Activated T-helper 1 cell treated with anti-CD3 and anti-CD28 coated beads, Interleukin-12 subunit alpha, Interleukin-12 subunit beta, Interleukin-2, Interleukin-4 antibody, amounts not matched to agents 30 ng/mL and 10 ng/mL and 1 ng/mL, durations not matched to agents 14 hours and 24 hours and 36 hours (primary cell): ENCODE measurements at places on chromosomes 1 and 21.
A peak's percentile ranks its signal among the peaks of the same experiment; 100 is the strongest.

DNA sequence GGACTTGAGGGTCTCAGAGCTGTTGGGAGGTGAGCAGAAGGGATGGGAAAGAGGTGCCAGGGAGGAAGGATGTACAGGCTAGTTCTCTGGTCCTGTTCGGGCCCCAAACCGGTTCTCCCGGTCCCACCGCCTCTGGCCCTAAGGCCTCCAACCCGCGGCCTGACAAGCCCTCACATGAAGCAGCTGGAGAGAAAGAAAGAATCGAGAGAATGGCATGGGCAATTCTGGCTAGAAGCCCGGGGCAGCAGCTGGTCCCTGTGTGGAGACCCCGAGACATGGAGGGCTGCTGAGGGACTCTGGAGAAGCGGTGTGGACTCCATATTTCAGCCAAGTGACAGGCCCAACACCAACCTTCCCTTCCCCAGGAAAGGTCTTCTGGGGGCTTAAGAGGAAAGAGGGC is 730 bp downstream of the CDC42SE1 start:
- DNase-seq, result no peak
- no peaks in the 10 kb centered on the region for H3K27me3 ChIP-seq
- peaks cover 48% of the 10 kb centered on the region for H3K36me3 ChIP-seq
- peaks cover 67% of the 10 kb centered on the region for H3K4me1 ChIP-seq
- H3K27ac ChIP-seq, result peak overlapping the region; percentile 97

DNA sequence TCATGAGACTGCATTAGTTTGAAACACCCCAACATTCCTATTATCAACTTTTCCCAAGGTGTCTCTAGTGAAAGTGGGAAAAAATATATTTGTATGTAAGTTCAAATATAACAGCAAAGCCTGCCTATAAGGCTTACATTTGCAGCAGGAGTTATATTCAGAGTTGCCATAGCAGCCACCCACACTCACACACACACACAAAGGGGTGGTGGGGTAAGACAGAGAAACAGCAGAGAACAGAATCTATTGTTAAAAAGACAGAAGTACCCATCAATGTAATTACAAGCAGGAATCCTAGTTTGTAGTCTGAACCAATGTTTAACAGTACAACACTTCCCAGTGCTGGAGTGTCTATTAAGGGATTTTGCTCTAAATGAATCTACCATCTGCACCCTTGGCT is 55.0 kb downstream of the PLPPR5 start:
- H3K27me3 ChIP-seq, result peaks cover 4% of the 10 kb centered on the region
- H3K4me3 ChIP-seq, result no peak overlapping the region
- no peak overlapping the region for H3K27ac ChIP-seq
- no peaks in the 10 kb centered on the region for H3K4me1 ChIP-seq
- H3K36me3 ChIP-seq, result no peaks in the 10 kb centered on the region

DNA sequence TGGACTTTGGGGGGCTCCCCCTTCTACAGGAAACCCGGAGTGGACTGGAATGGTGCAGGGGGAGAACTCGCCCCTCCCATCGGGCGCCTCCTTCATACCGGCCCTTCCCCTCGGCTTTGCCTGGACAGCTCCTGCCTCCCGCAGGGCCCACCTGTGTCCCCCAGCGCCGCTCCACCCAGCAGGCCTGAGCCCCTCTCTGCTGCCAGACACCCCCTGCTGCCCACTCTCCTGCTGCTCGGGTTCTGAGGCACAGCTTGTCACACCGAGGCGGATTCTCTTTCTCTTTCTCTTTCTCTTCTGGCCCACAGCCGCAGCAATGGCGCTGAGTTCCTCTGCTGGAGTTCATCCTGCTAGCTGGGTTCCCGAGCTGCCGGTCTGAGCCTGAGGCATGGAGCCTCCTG is at the start of gene TNFRSF14:
TSS of gene TNFRSF14 (plus strand) at position 95 of the 401 bp plus-strand sequence. CDS start at position 389, 294 bp downstream.
- peaks cover 21% of the 10 kb centered on the region for H3K4me1 ChIP-seq
- peak within 1 kb of the TSS; percentile 88 for H3K4me3 ChIP-seq
- DNase-seq, result peak; percentile 73
- peaks cover 16% of the 10 kb centered on the region for H3K36me3 ChIP-seq

- H3K4me3 ChIP-seq, result peak overlapping the region; percentile 50
- H3K27ac ChIP-seq, result peak overlapping the region; percentile 80
- H3K27me3 ChIP-seq, result no peaks in the 10 kb centered on the region
- H3K4me1 ChIP-seq, result peaks cover 80% of the 10 kb centered on the region
- no peak for DNase-seq
- H3K36me3 ChIP-seq, result peaks cover 57% of the 10 kb centered on the region
Observed at GRCh38 chr1:22089134-22089571, 36.6 kb downstream of the CDC42 start.

DNA sequence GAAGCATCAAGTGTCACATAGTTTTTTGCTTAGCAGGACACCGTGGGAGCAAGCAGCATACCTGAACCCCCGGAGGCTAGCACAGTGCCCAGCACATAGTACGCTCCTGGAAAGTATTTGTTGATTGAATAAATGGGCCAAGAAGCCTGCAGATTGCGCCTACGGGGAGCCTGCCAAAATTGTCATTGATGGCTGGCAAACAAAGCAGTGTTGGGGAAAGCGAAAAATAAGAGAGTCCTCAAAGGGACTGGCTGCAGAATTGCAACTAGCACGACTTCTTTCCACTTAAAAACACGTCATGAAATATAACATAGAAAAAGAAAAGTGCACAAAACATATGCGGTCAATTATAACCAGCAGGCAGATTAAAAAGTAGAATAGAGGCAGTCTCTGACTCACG is 125.2 kb upstream of the GALNT2 start:
- DNase-seq, result no peak
- no peaks in the 10 kb centered on the region for H3K4me1 ChIP-seq
- no peak overlapping the region for H3K27ac ChIP-seq
- H3K4me3 ChIP-seq, result no peak overlapping the region

DNA sequence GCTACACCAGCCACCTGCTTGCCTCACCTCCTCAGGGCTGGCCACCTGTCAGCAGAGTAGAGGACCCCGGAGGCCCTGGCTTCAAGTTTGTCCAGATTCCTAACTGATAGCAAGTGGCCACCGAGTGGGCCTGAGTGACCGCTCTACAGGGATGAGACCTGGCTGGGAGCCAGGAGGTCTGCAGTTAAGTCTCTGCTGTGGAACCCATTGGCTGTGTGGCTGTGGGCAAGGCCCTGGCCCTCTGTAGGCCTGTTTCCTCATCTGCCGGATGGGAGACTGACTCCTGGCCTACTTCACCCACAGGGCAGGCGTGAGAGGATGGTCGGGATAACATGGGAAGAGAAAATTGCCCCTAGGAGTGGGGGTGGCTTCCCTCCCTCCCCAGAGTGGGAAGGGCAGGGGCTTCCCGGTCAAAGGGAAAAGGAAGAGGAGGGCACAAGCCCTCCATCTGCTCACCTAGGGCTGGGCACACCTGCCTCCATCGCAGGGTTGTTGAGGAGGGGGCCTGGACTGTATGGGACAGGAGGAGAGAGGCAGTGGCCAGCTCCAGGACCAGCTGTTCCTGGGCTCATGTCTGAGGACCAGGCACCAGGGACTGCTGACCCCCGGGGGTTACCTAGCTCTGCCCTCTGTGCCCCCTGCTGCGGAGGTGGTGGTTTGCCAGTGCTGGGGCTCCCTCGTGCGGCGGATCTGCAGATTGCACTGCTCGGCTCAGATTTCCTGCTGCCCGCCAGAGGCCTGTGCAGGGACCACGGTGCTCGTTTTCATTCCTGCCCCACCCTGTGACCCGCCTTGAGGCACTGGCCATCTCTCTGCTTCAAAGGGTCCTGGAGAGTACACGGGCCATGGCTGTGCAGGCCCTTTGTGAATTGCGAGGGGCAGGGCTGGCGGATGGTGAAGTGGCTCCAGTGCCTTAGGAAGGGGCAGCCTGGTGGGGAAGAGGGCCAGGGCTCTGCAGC is 9.1 kb upstream of the MTFR1L start:
- no peaks in the 10 kb centered on the region for H3K36me3 ChIP-seq
- H3K4me3 ChIP-seq, result no peak overlapping the region
- H3K4me1 ChIP-seq, result no peaks in the 10 kb centered on the region
- peak; percentile 67 for DNase-seq
- H3K27ac ChIP-seq, result no peak overlapping the region

- H3K4me1 ChIP-seq, result no peaks in the 10 kb centered on the region
- H3K36me3 ChIP-seq, result no peaks in the 10 kb centered on the region
- H3K27ac ChIP-seq, result no peak overlapping the region
- H3K4me3 ChIP-seq, result no peak overlapping the region
- H3K27me3 ChIP-seq, result peaks cover 13% of the 10 kb centered on the region
Observed at GRCh38 chr1:223531742-223532341, 133.7 kb downstream of the CAPN8 start.

DNA sequence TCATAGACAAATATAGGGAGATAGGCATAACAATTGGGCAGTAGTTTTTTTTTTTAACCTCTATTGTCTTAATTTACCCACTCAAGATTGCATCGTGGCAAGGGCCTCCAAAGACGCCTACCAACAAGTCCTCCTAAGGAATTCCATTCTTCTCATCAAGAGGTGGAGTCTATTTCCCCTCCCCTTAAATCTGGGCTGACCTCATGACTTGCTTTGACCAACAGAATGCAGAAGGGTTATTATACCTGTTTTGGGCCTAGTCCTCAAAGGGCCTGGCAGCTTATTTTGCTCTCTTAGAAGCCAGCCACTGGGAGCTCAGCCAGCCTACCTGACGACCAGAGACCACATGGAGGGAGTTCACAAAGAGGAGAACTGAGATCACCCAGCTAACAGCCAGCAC is 92.3 kb downstream of the COQ8A start:
- no peaks in the 10 kb centered on the region for H3K4me1 ChIP-seq
- no peak overlapping the region for H3K27ac ChIP-seq
- H3K27me3 ChIP-seq, result peaks cover 1% of the 10 kb centered on the region
- H3K4me3 ChIP-seq, result no peak overlapping the region

- no peak overlapping the region for H3K4me3 ChIP-seq
- H3K27ac ChIP-seq, result no peak overlapping the region
- no peaks in the 10 kb centered on the region for H3K27me3 ChIP-seq
- DNase-seq, result no peak
- no peaks in the 10 kb centered on the region for H3K36me3 ChIP-seq
Observed at GRCh38 chr1:25848531-25848930, 10.7 kb downstream of the AUNIP start.
